Osteocyte (in vitro differentiated cells): ENCODE measurements at places on chromosomes 12 and 14. TPM values are rescaled to one million over a fixed set of nuclear protein-coding genes. Genes with fewer than 3 reads are reported as not detected.

CCDC59 gene
- total RNA-seq = 32.1 and 33.2 TPM in 2 replicates

HOXC5 gene
- total RNA-seq = not detected in 2 replicates

GALNT8 gene
- total RNA-seq = 0.16 and 0.21 TPM in 2 replicates

PYM1 gene
- 18.2 and 20.5 TPM in 2 replicates for total RNA-seq

KRT2 gene
- total RNA-seq = not detected in 2 replicates

SYT1 gene
- 0.59 and 1.7 TPM in 2 replicates for total RNA-seq

- no peaks in the 10 kb centered on the region for H3K36me3 ChIP-seq
- peaks cover 12% of the 10 kb centered on the region for H3K4me1 ChIP-seq
- H3K27me3 ChIP-seq = peaks cover 5% of the 10 kb centered on the region
- DNase-seq = no peak
- H3K27ac ChIP-seq = no peak overlapping the region
Observed at GRCh38 chr14:33794791-33795305, 156.0 kb downstream of the EGLN3 start.

DNA sequence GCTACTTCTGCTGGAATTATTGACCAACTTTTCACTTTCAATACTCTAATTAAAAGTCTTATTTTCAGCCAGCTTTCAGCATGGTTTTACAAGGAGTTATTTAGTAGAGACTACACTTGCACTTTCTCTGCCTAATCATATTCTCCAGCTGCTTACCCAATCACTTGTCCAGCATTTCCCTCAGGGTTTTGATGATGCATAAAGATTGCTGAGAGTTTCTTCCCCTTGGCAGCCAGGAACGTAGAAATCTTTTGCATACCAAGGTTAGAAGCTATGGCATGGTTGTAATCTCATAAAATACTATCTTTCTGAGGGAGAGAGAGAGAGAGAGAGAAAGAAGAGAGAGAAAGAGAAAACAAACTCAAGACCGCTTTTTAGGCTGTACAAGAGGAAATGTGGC lies 10.8 kb downstream of the OR4Q3 start:
- H3K36me3 ChIP-seq = no peaks in the 10 kb centered on the region
- no peak overlapping the region for H3K27ac ChIP-seq
- no peaks in the 10 kb centered on the region for H3K27me3 ChIP-seq

- H3K4me3 ChIP-seq = no peak overlapping the region
- DNase-seq = no peak
- no peaks in the 10 kb centered on the region for H3K36me3 ChIP-seq
- H3K27ac ChIP-seq = no peak overlapping the region
- peaks cover 7% of the 10 kb centered on the region for H3K27me3 ChIP-seq
Observed at GRCh38 chr14:64817631-64818030, 62.1 kb downstream of the SPTB start.

GRCh38 chr12:122029620-122030423 lies 8.1 kb downstream of the BCL7A start:
- no peaks in the 10 kb centered on the region for H3K36me3 ChIP-seq
- peaks cover 4% of the 10 kb centered on the region for H3K4me1 ChIP-seq

DNA sequence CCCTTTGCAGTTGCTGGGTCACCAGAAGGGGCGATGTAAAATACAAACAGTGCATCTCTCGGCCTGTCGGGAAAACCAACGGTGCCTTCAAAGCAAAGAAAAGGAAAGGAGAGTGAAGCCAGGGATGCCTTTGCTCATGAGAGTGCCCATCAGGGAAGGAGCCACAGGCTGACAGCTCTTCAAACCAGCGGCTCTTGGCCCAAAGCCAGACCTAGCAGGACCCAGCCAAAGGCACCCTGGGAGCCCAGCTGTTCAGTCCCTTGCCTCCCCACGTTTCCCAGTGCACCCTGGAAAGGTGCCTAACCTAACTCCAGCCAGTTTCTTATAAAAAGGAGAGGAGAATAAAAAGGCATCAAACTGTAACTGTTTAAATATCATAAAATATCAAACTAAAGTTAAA lies 29.2 kb downstream of the PRMT8 start:
- no peak for DNase-seq
- no peak overlapping the region for H3K27ac ChIP-seq
- no peaks in the 10 kb centered on the region for H3K36me3 ChIP-seq

- H3K4me1 ChIP-seq = no peaks in the 10 kb centered on the region
- no peak for DNase-seq
- H3K27me3 ChIP-seq = peaks cover 60% of the 10 kb centered on the region
- H3K27ac ChIP-seq = no peak overlapping the region
Observed at GRCh38 chr14:69561893-69562292, 12.8 kb downstream of the CCDC177 start.

DNA sequence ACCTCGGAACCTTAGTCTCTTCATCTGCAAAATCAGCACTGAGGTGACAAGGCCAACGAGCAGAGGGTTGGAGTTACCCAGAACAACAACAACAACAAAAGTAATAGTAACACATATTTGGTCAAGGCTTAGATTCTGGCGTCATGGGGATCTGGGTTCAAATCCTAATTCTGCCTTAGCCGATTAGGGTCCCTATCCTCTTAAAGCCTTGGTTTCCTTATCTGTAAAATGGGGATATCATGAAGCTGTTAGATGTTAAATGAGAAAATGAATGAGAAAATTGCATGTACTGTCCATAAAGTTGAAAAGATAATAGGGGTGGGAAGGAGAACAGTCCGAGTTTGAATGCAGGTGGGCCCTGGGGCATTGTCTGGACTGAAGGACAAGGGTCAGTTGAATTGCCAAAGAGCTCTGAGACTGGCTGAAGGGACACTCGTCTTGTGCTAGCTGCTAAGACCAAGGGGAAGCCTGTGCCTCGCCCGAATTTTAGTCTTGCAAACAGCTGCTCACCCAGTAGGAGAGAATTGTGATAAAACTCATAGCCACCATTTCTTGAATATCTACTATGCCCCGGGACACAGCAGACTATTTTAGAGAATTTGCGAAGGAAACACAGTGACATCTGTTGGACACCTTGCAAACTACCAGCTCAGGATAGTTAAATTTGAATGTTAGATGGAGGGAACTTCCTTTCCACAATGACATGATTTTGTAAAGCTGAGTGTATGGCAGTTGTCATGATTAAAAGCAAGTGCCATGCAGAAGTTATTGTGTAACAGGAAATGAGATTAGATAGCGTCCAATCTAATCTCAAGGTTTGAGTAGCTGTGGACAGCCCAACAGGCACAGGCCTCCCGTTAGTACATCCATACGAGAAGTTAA lies 6.8 kb upstream of the HNF1A start:
- H3K36me3 ChIP-seq = no peaks in the 10 kb centered on the region
- peaks cover 10% of the 10 kb centered on the region for H3K27me3 ChIP-seq
- peaks cover 3% of the 10 kb centered on the region for H3K4me1 ChIP-seq
- no peak overlapping the region for H3K4me3 ChIP-seq
- no peak for DNase-seq
- H3K27ac ChIP-seq = no peak overlapping the region

DNA sequence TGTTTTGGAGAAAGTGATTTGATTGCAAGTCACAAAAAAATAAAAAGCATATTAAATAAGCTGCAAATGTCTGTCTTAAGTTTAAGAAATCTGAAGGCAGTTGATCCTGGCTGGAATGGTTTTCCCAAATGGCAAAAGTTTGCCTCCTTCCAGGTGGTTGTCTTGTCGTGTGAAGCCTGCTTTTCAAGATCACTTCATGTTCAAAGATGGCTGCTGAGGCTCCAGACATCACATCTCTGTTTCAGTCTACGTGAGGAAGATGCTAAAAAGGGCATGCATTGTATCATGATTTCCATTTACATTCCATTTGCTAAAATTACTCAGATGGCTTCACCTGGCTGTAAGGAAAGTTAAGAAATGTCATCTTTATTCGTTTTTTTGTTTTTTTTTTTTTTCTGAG lies 31.6 kb upstream of the HMGA2 start:
- H3K27ac ChIP-seq = no peak overlapping the region
- DNase-seq = no peak
- H3K27me3 ChIP-seq = no peaks in the 10 kb centered on the region

DNA sequence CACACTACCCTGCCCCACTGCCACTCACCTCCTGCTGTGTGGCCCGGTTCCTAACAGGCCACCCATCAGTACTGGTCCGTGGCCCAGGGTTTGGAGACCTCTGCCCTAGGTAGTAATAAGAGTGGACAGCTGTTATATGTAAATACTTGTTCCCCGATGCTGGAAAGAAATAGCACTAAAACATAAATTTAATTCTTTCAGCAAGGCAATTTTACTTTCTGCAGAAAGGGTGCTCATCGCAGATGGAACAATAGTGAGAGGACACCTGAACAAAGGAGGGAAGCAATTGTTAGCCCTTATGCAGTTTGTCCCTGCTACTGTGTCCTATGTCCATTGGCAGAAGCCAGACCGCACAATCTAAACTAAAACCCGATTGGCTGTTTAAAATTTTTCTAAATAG lies 5.9 kb upstream of the CYP46A1 start:
- H3K4me1 ChIP-seq = peaks cover 4% of the 10 kb centered on the region
- no peak overlapping the region for H3K4me3 ChIP-seq
- H3K27me3 ChIP-seq = no peaks in the 10 kb centered on the region
- H3K27ac ChIP-seq = no peak overlapping the region
- H3K36me3 ChIP-seq = no peaks in the 10 kb centered on the region
- no peak for DNase-seq

DNA sequence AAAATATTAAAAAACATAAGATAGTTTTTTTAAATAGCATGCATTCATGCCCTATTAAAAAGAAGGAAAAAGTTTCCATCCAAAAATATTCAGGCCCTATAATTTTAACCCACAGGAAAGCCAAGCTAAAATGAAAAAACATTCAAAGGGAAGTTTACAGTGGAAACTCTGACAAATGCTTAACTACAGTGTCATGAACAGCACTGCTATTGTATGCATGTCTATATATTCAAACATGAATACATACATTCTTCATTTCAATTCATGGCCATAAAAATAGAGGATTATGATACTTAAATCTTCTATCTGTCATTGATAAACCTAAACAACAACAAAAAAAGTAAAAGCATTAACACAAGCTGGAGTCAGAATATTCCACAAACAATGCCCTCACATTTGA lies 67.4 kb downstream of the PPP2R5E start:
- peaks cover 44% of the 10 kb centered on the region for H3K4me1 ChIP-seq
- H3K4me3 ChIP-seq = no peak overlapping the region
- H3K27ac ChIP-seq = peak overlapping the region; percentile 80
- no peaks in the 10 kb centered on the region for H3K36me3 ChIP-seq

GRCh38 chr14:94098326-94098992 lies 12.1 kb upstream of the IFI27 start:
- H3K4me1 ChIP-seq = peaks cover 5% of the 10 kb centered on the region
- DNase-seq = no peak
- no peaks in the 10 kb centered on the region for H3K27me3 ChIP-seq
- no peak overlapping the region for H3K27ac ChIP-seq

DNA sequence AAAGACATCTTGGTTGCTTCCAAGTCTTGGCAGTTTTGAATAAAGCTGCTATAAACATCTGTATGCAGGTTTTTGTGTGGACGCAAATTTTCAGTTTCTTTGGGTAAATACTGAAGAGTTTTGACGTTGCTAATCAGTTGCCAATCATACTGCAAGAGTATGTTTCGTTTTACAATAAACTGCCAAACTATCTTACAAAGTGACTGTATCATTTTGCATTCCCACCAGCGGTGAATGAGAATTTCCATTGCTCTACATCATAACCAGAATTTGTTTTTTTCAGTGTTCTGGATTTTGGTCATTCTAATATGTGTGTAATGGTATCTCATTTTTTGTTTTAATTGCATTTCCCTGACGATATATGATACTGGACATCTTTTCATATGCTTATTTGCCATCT lies 190.8 kb upstream of the PARP11 start:
- H3K4me3 ChIP-seq = no peak overlapping the region
- no peak for DNase-seq
- no peaks in the 10 kb centered on the region for H3K4me1 ChIP-seq
- H3K36me3 ChIP-seq = no peaks in the 10 kb centered on the region
- no peak overlapping the region for H3K27ac ChIP-seq

DNA sequence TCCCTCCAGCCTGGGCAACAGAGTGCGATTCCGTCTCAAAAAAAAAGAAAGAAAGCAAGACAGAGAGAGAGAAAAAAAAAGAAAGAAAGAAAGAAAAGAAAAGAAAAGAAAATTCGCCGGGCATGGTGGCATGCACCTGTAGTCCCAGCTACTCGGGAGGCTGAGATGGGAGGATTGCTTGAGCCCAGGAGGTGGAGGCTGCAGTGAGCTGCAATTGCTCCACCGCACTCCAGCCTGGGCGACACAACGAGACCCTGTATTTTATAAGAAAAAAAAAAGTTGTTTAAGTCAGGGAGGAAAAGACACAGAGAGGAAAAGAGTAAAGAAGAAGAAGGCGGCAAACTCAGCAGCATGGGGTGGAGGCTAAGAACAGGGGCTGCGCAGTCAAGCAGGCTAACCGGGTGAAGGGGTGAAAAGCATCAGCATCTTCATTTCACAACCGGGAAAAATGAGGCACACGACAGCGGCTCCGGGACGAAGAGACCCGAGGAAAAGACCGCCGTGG lies 557 bp upstream of the FICD start:
- H3K27ac ChIP-seq = no peak overlapping the region
- DNase-seq = no peak
- peaks cover 6% of the 10 kb centered on the region for H3K36me3 ChIP-seq

GRCh38 chr12:75170640-75171185 lies 38.9 kb downstream of the KCNC2 start:
- no peak for DNase-seq
- no peaks in the 10 kb centered on the region for H3K36me3 ChIP-seq
- H3K27me3 ChIP-seq = peaks cover 44% of the 10 kb centered on the region
- no peaks in the 10 kb centered on the region for H3K4me1 ChIP-seq
- no peak overlapping the region for H3K27ac ChIP-seq

- H3K4me3 ChIP-seq = no peak overlapping the region
- no peaks in the 10 kb centered on the region for H3K4me1 ChIP-seq
- no peak for DNase-seq
- H3K27me3 ChIP-seq = peaks cover 56% of the 10 kb centered on the region
Observed at GRCh38 chr12:66255737-66256136, 46.6 kb upstream of the HELB start.

DNA sequence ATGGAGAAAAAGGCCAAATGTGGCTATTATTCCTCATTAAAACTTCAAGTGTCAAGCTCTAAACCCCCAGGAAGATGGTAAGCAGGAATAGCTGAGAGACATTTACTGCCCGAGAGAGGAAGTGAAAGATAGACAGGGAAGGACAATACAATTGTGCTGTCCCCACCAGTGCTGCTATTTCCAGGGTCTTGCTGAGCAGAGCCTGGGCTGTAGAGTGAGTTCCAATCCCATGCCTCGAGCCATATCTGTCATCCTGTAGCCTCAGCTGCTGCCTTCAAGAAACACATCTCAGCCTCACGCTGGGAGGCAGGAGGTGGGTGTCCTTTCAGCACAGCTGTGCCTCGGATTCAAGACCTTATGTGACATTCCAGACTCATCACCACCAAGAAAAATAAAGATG lies 114.0 kb downstream of the RPAP3 start:
- H3K27ac ChIP-seq = peak overlapping the region; percentile 58
- no peaks in the 10 kb centered on the region for H3K36me3 ChIP-seq
- no peak for DNase-seq
- no peak overlapping the region for H3K4me3 ChIP-seq
- peaks cover 7% of the 10 kb centered on the region for H3K27me3 ChIP-seq
